ENCODE measurements at places on chromosomes 1 and 21.

DNA sequence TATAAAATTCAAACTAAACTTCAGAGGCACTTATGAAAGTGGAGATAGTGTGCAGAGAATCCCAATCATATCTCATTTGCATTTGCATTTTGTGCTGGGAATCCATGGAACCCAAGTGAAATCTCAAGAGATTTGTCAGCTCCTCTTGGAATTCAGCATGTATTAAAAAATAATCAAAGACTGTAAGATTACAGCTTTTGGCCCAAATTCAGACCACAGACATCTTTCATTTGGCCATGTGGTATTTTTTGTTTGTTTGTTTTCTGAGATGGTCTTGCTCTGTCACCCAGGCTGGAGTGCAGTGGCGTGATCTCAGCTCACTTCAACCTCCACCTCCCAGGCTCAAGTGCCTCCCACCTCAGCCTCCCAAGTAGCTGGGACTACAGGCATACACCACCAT is 3.8 kb upstream of the CACYBP start:
- no peak for DNase-seq

GRCh38 chr21:45862543-45863207 is 118.9 kb upstream of the COL6A1 start:
- no peak for DNase-seq

- DNase-seq = no peak
Observed at GRCh38 chr1:174153085-174153824, 6.1 kb upstream of the RABGAP1L start.

- no peak for DNase-seq
Observed at GRCh38 chr21:45207839-45208626, 79.7 kb downstream of the POFUT2 start.

DNA sequence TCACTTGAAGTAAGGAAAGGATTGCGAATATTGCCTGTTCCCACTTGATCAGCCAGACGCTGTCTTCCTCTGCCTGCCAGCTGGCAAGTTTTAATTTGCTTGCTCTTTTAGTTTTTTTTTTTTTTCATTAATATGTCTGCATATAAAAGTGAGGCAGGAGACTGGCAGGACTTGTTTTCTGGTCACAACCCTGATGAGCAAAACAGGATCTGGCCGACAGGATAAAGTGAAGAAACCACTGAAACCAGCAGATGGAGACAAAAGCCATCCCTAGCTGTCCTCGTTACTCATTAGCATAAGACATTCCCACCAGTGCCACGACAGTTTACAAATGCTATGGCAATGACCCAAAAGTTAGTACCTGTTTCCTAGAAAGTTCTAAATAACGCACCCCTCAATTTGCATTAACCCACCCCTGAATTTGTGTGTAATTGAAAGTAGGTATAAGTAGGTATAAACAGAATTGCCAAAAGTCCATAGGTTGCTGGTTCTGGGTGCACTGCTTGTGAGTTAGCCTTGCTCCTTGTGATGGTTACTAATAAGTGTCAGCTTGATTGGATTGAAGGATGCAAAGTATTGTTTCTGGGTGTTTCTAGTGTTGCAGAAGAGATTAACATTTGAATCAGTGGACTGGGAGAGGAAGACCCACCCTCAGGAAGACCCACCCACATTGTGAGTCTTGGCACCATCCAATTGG is 60.8 kb downstream of the ZNF684 start:
- DNase-seq = peak; percentile 43

DNA sequence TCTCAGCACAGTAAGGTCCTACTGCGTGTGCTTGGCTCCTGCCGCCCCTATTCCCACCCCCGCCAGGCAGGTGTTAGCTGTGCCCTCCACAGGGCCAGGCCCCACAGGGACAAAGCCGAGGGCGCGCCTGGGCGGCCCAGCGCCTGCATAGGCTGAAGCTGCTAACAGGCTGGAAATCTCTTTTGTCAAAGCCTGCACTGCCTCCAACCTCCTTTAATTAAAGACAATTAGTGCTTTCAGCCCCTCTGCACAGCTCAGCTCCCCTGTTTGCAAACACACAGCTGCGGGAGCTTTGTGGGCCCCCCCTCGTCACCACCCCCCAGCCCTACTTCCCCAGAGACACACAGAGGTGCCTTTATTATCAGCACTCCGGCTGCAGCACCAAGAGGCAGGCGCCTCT is 95.9 kb downstream of the EPHB2 start:
- DNase-seq = no peak

Data from kidney tubule cell (primary cell).